Activated B cell treated with CpG ODN at 0.5 μM for 24 hours (primary cell): ENCODE measurements at places on chromosomes 7 and 10. TPM values are rescaled to one million over a fixed set of nuclear protein-coding genes. Genes with fewer than 3 reads are reported as not detected.

DNA sequence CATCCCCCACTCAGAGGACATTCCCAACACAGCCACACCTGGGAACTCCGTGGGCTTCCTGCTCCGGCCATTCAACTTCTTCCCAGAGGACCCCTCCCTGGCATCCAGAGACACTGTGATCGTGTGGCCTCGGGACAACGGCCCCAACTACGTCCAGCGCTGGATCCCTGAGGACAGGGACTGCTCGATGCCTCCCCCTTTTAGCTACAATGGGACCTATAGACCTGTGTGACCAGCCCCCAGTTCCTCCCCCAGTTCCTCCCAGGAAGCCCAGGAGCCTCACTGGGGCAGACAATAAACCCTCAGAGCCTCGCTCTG lies 8.6 kb downstream of the AOC1 start:
- H3K4me3 ChIP-seq: no peak overlapping the region
- H3K36me3 ChIP-seq: no peaks in the 10 kb centered on the region
- H3K27ac ChIP-seq: no peak overlapping the region
- peaks cover 9% of the 10 kb centered on the region for H3K27me3 ChIP-seq

DNA sequence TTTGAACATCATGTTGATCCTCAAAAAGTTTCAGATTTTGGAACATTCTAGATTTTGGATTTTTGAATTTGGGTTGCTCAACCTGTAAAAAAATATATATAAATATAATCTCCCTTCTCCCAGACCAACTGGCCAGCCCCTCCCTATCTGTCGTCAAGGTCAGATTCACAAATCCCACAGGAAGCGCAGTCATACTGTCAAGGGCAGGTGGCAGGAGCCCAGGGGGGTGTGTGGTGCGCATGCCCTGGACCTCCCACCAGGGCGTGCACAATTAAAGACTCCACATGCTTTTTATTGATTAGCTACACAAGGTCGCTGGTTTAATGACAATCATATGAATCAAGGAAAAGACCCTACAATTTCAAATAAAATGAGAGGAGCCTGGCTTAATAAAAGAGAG lies 77.0 kb upstream of the EEPD1 start:
- no peak for DNase-seq
- peaks cover 8% of the 10 kb centered on the region for H3K27me3 ChIP-seq
- H3K4me1 ChIP-seq: no peaks in the 10 kb centered on the region
- no peaks in the 10 kb centered on the region for H3K36me3 ChIP-seq
- H3K27ac ChIP-seq: no peak overlapping the region
- H3K4me3 ChIP-seq: no peak overlapping the region

DNA sequence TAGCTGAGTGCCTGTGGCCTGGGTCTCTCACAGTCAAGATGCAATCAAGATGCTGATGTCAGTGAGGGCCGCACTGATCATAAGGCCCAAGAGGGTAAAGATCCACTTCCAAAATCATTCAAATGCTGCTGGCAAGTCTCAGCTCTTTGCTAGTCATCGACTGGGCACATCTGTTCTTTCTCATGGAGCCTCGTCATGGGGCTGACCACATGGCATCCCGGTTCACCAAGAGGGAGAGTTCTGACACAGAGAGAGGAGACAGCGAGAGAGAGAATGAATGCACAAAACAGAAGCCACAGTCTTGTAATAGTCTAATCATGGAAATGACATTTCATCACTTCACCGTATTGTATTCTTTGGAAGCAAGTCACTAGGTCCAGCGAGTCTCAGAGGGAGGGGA lies 1067.5 kb upstream of the C7orf33 start:
- DNase-seq: no peak
- H3K4me1 ChIP-seq: no peaks in the 10 kb centered on the region
- no peaks in the 10 kb centered on the region for H3K27me3 ChIP-seq

The EEF1AKMT2 gene
- total RNA-seq: 16.5 and 17.0 TPM in 2 replicates

The TCF7L2 gene
- 0.71 and 2.2 TPM in 2 replicates for total RNA-seq

The SORCS1 gene
- not detected in 2 replicates for total RNA-seq
